Activated CD4-positive, alpha-beta memory T cell treated with anti-CD3 and anti-CD28 coated beads for 36 hours (primary cell): ENCODE measurements at places on chromosomes 5 and 9. TPM values are rescaled to one million over a fixed set of nuclear protein-coding genes. Genes with fewer than 3 reads are reported as not detected.

DNA sequence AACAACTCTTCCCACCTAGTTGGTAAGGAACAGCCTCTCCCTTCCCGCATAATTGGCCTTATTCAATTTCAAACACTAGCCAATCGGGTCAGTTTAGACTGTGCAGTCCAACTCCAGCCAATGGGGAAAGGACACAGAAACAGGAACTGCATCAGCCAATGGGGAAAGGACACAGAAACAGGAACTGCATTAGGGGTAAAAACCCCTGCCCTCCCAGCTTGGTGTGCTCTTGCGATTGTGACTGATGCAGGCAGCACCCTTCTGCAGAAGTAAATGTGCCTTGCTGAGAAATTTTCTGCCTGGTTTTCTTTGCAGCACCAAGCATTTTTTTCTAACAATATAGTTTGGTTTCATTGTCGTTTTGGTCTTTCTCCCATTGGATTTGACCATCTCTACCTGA is 8.5 kb upstream of the GLT6D1 start:
- no peaks in the 10 kb centered on the region for H3K4me1 ChIP-seq
- H3K27ac ChIP-seq = no peak overlapping the region
- peaks cover 5% of the 10 kb centered on the region for H3K27me3 ChIP-seq

- no peak for DNase-seq
- H3K27me3 ChIP-seq = no peaks in the 10 kb centered on the region
- no peak overlapping the region for H3K27ac ChIP-seq
- H3K4me3 ChIP-seq = no peak overlapping the region
- no peaks in the 10 kb centered on the region for H3K4me1 ChIP-seq
Observed at GRCh38 chr5:88085462-88085861, 183.2 kb downstream of the TMEM161B start.

DNA sequence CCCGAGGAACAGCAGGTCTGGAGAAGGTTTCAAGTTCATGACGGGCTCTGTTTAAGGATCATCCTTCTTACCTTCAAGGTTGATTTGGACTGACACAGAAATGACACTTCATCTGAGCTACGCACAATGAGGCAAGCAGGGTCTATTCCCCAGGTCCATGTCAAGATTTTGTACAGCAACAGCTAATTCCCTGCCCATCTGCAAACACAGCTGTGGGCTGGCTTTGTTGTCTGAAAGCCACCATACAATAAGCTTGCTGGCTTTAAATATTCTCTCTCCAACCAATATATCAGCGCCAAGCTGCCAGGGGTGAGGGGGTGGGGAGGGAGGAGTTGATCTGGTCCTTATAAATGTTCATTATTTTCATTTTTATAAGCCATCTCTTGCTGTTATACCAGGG is 92.0 kb downstream of the OTULIN start:
- DNase-seq = no peak
- no peaks in the 10 kb centered on the region for H3K27me3 ChIP-seq
- H3K4me3 ChIP-seq = no peak overlapping the region
- no peak overlapping the region for H3K27ac ChIP-seq

- peaks cover 5% of the 10 kb centered on the region for H3K27me3 ChIP-seq
- DNase-seq = no peak
- no peaks in the 10 kb centered on the region for H3K4me1 ChIP-seq
- H3K36me3 ChIP-seq = no peaks in the 10 kb centered on the region
- no peak overlapping the region for H3K4me3 ChIP-seq
Observed at GRCh38 chr5:175275748-175276147, 168.2 kb downstream of the DRD1 start.

DNA sequence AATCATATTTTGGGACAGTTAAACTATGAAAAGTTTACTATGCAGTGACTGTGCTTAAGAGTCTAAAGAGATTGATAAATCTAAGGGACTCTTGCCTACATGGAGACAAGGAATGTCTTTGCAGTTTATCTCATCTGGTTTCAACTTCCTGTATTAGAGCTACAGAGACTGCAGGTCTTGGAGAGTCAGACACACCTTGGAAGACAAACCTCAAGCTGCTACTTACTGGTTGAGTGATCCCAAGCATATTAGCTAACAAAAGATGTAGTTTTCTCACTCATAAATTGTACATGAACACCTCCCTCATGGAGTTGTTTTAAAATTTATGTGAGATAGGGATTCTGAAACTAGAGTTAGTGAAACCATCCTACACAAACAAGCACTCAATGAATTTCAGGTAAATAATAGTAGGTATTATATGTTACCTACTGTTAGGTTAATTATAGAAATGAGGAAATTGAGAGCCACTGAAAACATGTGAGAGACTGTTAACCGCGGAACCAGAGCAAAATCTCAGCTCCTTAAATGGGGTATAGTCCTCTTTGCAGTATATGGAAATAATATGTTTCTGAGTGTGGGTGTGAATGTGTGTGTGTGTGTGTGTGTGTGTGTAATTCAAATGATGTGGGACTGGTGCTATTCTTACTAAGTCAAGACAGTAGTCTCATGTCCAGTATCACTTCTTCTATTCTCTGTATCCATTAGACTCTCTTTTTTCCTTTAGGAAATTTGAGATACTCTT is 752.1 kb downstream of the DTWD2 start:
- no peak overlapping the region for H3K27ac ChIP-seq
- no peaks in the 10 kb centered on the region for H3K36me3 ChIP-seq
- H3K27me3 ChIP-seq = no peaks in the 10 kb centered on the region
- no peak overlapping the region for H3K4me3 ChIP-seq

HACD4 gene
- total RNA-seq = 1.9 TPM
